Activated T-cell treated with anti-CD3 and anti-CD28 coated beads for 24 hours (primary cell): ENCODE measurements at places on chromosomes 4 and X.
A peak's percentile ranks its signal among the peaks of the same experiment; 100 is the strongest.

GRCh38 chrX:24956828-24957227, 58.9 kb downstream of the ARX start:
- no peak for DNase-seq

DNA sequence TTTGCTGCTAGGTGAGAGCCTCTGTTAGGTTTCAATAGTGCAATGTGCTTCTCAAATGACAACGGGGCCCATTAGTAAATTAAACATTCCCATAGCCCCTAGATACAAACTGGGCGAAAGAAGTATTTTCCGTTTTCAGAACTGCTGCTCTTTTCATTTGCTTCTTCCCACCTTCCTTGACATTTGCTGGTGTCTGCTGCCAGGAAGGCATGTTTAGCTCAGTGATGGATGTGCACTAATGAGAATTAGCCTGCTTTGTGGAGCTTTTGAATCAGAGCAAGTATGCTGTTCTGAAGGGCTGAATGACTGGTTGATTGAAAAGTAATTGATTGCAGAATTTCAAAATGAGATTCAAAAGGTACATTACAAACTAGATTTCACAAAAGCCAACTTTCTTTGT, 57.0 kb downstream of the SHROOM3 start:
- DNase-seq, result no peak

- peak; percentile 30 for DNase-seq
Observed at GRCh38 chrX:1205681-1206611, 6.5 kb downstream of the CRLF2 start.

GRCh38 chr4:136203199-136203598, 1329.1 kb downstream of the PCDH18 start:
- no peak for DNase-seq

GRCh38 chr4:14428125-14428524, 574.2 kb upstream of the CPEB2 start:
- no peak for DNase-seq

DNA sequence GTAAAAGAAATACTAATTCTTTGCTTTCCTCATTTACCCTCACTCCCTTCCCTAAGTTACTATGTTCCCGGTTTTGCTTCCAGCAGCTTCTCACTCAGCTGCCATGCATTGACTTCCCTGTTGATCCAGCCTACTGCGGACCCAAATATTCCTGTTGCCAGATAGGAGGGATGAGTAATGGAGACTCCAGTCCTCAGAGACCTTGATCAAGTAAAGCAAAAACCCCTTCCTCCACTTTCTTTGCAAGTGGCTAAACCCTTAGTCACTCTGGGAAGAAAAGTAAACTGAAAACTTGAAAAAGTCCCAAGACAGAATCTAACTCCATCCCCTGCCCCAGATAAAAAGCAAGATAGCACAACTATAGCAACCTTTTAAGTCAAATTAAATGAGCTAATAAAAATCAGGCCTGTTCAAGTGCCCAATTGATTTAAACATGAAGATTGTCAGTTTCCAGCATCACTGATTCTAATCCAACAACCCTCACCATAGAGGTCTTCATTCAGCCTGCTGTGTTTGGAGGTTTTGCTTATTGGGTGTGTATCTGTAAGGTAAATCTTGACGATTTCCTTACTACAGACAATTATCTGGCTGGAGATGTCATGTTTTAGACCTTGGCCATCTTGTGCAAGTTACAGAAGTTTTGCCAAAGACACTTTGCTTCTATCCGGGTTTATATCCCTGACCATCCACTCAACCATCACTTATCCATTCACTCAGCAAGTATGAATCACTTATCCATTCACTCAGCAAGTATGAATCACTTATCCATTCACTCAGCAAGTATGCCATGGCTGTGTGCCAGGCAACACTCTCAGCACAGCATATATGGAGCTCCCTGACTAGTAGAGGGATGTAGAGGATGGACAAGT, 17.6 kb downstream of the FGFBP1 start:
- no peak for DNase-seq

DNA sequence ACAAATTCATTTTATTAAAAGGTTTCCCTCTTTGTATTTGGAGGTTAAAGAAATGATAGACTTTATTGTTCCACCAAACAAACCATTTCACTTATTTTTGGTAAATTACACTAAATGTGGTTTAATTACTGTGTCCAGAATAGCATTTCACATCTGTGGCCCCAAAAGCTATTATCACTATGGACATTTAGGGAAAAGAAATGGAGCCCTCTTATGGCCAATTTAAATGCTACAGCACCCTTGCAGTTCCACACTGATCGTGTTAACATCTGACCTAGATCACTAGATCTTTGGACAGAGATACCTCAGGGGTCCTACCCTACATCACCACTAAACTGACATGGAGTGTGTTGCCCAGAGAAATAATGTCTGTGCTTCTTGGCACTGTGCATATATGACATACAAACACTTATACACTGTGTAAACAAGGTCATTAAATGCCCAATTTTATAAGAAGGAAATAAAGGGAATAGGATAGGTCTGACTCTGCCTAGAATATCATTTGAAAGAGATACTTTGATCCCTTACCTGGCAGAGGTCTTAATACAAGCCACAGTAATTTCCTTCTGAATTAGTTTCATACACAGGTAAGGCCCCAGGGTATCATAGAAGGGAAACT, 163.9 kb downstream of the KDR start:
- no peak for DNase-seq

- DNase-seq, result no peak
Observed at GRCh38 chr4:2251795-2252529, 9.9 kb downstream of the MXD4 start.

DNA sequence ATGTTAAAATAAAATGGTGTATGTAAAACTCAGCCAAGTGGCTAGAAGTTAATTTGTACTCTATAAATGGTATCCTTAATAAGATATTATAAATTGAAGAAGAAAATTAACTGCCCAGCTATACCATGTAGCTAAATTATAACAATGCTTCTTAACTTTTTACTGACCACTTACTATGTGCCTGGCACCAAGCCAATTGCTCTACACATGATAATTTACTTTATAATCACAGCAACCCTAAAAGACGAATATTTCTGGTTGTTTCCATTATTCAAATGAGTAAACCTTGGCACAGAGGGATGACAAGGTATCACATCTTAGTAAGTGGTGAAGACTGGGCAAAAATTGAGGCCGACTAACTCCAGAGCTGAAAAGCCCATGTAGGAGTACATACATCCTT, 1506.6 kb downstream of the PCDH7 start:
- DNase-seq, result no peak

DNA sequence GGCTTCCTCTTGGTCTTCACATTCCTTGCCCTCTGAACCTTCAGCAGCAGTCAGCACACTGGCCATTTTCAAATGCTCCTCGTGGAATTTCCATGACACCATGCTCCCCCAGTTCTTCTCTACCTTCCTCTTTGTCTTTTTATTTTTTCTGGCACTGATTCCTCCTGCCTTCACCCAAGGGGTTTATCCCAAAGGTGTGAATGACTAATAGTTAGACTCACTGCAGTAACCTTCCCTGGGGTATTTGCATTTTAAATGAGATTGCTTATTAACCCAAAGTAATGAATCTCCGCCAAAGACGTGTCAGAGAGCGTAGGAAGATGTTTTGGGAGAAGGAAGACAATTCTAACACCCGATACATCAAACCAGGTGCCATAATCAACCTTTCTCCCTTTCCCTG, 36.2 kb downstream of the CD40LG start:
- no peak for DNase-seq

DNA sequence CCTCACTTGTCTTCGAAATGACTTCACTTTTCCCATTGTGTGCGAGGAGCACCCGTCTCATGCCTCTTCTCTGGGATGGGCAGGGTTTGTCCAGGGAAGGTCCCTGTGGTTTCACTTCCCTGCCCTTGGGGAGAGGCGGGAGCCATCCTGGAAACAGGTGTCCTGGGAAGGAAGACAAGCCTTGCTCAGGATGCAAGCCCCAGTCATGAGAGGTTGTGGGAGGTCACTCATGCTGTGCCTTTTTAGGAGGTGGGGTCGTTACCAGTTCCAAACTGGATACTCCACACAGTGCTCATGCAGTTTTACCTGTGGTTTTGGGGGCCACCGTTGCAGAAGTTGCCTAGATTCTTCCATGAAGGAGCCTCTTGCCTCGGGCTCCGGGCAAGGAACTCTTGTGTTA, 3.8 kb downstream of the RGS12 start:
- DNase-seq, result no peak

GRCh38 chrX:149371986-149372385, 133.1 kb downstream of the IDS start:
- DNase-seq, result no peak

DNA sequence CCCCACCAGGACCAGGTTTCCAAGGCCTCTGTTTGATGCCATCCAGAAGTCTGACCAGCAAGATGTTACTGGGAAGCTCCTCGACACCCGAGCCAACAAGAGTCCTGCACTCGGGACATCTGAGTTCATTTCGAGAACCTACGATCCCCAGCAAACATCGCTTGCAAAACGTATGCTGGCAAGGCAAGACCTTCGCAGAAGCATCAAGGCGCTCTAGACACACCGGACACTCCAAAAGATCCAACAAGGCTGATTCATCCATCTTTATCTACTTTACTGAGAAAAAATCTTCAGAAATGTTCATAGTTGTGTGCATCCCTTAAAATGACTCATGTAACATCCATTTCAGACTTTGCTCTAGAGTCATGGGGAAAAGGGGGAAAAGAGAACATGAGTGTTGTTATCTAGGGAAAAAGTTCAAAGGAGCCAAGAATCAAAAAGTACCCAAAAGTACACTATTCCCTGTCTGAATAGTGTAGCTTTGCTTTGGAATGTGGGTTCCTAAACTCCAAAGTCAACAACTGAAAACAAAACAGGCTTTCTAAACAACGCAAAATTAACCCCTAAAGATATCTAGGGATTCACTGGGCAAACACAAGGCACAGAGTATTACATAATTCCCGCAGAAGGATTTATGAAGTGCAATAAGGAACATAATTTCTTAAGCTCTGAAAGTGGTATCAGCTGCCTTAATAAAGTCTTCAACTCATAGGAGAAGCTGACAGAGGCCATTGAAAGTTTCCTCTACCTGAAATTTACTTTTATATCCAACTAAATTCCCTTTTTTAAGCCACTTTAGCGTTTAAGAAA, 1.6 kb downstream of the SH3RF1 start:
- no peak for DNase-seq

DNA sequence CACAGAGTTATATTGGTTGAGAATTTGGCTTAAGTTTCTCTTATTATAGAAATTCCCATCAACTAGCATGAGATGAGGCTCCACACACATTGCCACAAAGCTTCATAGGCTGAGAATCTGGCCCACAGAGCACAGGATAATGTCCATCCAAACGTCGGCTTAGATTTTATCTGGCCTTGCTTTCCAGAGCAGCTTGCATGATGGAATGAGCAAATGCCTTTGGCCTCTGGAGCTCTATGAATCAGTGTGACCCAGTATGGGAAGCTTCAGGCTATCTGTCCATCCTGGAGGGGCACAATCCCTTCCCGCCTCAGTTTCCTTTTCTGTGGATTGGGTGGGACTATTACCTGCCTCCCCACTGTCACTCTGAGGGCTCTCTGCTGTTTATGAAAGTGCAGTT, 131.5 kb upstream of the NDP start:
- DNase-seq, result no peak

DNA sequence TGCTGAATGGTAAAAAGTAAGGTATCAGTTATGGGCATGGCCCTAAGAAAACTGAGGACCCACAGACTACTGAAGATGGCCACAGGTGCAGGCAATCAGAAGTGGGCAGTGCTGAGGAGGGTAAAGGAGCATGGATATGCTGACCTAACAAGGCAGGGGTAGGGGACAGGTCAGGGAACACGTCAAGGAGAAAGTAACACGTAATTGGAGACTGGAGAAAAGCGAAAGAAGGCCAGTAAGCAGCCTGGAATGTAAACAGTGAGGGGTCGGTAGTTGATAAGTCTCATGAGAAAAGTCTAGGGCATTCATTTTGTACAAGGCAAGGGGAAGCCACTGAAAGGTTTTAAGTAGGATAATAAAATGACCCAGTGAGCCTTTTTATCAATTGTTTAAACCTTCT, 153.3 kb downstream of the PRDM5 start:
- DNase-seq, result no peak

DNA sequence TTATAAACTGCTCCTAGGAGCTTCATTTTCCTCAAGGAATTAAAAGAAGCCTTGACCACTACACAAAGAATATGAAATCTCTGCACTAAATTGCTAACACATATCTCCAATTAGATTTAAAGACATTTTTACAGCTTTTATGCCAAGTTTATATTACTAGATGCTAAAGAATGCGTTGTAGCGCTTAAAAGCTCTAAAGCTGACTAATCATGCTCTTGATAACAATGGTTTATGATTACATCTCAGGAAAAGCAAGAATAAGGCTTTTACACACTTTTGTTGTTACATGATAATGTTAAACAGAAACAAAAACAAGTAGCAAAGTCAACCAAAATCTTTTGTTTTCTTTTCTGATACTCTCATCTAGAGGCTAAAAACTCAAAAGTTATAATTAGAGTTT, 44.7 kb downstream of the SLC10A7 start:
- DNase-seq, result no peak

DNA sequence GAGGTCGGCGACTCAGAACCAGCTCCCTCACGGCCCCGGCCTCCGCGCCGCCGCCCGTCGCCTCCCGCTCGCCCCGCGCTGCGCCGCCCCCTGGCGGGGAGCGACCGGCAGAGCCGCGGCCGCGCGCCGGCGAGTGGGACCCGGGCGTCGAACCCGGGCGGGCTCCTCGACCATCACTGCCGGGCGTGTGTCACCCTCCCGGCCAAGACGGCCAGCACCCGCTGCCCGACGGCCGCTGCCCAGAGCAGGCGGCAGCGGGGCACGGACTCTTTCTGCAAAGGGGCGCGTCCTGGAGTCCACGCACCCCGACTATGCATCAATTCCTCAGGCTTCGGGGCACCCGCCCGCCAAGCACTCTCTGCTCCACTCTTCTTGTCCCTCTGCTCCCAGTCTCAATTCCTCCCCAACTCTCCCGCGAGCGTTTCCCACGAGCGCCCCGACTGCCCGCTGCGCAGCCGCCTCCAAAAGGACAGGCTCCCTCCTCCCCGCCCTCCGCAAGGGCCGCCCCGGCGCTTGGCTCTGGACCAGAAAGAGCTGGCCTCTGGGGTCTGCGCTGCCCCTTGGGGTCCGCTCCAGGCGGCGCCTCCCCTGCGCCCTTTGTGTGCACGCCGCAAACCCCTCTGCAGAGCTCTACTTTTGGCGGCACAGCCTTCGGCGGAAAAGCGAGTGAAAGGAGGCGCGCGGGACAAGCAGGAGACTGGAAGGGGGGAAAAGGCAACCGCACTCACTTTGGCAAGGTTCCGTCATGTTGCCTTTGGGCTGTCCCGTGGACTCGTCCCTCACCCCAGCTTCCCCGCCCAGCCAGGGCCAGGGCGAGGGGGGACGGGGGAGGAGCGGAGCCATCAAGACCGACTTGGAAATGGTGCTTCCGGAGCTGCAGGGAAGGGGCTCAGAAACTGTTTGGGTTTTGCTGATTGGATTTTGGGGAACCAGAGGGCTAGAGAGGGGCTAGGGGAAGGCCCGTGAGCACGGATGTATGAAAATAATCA, 1.0 kb downstream of the PDE5A start:
- DNase-seq, result peak; percentile 50

GRCh38 chrX:115709039-115709438, 148.1 kb downstream of the PLS3 start:
- no peak for DNase-seq
